ENCODE measurements at places on chromosomes 2 and 18.

- peak; percentile 25 for DNase-seq
Measured at GRCh38 chr18:35387152-35387571, 10.0 kb upstream of the ZNF396 start.

- no peak for DNase-seq
Measured at GRCh38 chr2:232793271-232793670, 16.9 kb upstream of the KCNJ13 start.

- no peak for DNase-seq
Measured at GRCh38 chr2:81194581-81194980, 890.0 kb upstream of the LRRTM1 start.

DNA sequence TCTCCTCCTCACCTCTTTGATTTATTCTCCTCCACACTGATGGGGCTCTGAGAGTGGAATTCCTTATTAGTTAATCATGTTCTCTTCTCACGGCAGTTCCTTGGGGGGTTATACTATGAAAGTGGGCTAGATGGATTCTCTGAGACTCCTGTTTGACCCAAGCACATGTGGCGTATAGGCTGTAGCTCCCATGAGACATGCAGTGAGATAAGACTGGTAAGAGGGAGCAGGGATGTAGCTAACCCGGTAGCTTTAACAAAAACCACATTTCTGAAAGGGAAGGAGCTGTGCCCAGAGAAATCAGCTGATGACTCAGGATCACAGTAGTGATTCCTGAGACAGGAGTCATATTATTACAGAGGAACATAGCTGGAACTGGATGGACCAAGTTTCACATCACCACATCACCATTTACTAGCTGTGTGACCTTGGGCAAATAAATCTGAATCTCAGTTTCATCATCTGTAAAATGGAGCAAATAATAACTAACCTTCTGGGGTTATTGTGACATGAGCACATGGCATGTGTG lies 82.9 kb downstream of the CRIM1 start:
- DNase-seq: peak; percentile 37

- DNase-seq: peak; percentile 43
Measured at GRCh38 chr2:7840651-7841380, 841.0 kb upstream of the ID2 start.

DNA sequence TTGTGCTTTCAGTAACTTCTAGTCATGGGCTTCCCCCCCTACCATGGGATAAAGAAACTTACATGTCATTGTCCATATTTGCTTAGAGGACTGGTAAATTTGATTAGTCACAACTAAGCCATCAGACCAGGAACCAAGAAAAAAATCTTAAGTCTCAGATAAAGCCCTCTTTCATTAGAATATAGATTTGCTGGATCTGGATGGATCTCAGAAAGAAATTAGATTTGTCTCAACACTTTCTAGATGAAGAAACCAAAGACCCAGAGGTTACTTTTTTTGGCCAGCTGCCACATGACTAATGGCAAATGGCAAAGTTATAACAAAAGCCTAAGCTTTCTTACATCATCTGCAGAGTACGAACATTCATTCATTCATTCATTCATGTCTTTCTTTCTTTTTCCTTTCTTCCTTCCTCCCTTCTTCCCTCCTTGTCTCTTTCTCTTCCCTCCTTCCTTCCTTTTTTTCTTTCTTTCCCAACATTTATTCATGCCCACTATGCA lies 60.2 kb downstream of the CDCA7 start:
- DNase-seq: peak; percentile 72

GRCh38 chr18:47323158-47323557 lies 71.7 kb upstream of the SKOR2 start:
- DNase-seq: no peak

- DNase-seq: no peak
Measured at GRCh38 chr18:61929881-61930640, 37.3 kb upstream of the RNF152 start.

GRCh38 chr18:2909431-2910140 lies 62.8 kb downstream of the EMILIN2 start:
- no peak for DNase-seq

DNA sequence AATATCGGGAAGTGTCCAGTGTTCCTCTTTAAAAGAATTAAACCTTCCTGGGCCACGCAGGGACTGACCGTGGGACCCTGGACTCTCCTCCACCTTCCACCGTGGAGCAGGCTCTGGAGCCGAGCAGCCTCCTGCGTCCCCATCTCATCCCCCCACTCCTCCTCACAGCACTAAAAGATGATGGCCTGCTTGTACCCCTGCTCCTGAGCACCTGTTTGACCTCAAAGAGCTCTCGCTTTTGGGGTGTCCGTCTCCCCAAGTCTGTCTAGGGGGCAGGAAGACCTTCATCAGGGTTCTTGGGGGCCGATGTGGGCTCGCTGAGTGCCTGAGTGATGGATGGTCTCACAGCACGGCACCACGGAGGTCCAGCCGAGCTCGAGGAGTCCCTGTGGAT lies 1.2 kb upstream of the SDC1 start:
- DNase-seq: no peak

DNA sequence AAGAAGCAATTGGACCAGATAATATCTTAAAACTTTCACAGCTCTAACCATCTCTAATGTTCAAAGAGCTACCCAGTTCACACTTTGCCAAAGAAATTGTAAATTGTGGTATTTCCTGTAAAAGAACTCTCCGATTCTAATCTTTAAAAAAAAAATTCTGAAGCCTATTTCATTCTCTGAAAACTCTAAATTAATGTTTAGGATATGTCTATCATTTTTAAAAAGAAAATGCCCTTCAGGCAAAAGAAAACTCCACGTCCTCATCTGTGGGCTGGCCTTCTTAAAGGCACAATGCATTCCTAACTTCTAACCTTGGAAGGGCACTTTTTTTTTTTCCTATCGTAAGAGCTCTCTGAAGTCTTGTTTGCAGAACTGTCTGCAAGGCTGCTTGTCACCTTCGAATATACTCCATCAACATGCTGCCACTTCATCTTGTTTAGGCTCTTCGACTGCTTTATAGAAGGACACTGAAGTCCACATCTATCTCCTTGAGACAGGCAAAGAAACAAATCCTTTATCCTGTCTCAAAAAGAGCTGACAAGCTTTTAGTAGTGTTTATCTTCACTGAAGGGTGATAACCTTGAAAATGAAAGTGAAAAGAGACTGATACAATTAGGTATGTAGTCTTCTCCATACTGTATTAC lies 124.3 kb upstream of the SLC39A10 start:
- peak; percentile 19 for DNase-seq

DNA sequence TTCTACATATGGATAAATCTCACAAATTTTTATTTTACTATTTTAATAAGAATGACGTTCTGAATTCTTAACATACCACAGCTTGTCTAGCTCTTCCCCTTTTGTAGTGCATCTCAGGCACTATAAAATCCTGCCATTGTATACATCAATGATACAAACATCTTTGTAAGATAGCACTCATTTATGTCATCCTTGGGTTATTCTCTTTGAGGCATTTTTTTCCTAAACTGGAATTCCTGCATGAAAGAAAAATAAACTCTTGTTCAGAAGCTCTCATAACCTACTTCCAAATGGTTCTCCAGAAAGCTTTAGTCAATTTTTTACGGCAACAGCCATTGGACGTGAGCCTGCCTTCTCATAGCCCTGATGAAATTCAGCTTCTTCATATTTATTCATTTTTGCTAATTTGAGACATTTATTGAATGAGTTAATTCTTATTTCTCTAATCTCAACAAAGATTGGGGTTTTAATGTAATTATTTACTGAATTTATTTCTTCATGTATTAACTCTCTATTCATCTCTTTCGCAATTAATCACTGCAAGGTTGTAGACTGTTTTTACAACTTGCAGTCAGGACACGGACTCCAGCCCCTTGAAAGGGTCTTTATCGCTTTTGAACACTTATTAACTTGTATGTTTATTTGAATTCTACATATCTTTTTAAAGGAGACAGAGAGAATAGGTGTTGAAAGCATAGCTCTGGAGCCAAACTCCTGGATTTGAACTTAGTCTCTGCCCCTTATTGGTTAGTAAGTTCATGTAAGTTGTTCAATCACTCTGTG lies 57.6 kb upstream of the PARD3B start:
- DNase-seq: no peak

Measured in H4 (cell line).